ENCODE measurements at places on chromosomes 5 and 9.

GRCh38 chr9:91781906-91782305 lies 168.1 kb downstream of the ROR2 start:
- DNase-seq = no peak

DNA sequence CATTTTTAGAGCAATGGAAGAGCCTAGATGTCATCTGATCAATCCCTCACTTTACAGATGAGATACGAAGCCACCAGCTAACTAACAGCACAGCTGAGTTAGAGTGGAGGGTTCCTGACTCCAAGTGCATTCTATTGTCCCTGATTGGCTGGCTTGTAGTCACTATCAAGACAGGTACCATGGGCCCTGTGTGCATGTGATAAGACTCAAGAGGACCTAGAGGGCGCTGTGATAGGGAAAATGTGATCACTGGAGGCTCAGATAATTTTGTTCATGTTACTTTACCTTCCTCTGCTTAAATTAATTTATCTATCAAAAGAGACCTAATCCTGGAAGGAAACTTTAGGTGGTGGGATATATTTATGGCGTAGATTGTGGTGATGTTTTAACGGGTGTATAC lies 19.5 kb upstream of the SNAPC3 start:
- no peak for DNase-seq

DNA sequence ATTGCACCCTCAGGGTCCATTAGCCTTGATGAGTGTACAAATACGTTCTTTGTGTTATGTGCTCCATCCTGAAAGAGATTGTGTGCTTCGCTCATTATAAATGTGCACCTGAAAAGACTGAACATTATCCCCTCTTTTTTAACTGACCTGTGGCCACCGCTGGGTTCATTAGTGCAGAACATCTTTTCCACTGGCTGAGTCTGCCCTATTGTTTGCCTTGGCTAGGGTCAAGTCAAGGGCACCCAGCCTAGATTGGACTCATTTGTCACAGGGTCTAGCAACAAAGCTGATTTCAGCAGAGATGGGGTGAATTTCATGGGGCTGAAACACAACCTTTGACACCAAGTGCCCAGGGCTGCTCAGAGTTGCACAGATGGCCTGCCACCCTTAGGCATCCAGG lies 764.1 kb upstream of the ARRDC3 start:
- DNase-seq = no peak

- no peak for DNase-seq
These were observed 132.2 kb downstream of the CDC42SE2 start for GRCh38 chr5:131396015-131396414.

GRCh38 chr9:133913571-133914369 lies 78.4 kb downstream of the VAV2 start:
- no peak for DNase-seq
